Sciatic nerve (tissue), 2 donors: ENCODE measurements at places on chromosomes 7 and 10. TPM values are rescaled to one million over a fixed set of nuclear protein-coding genes. Genes with fewer than 3 reads are reported as not detected.

PODXL gene
- total RNA-seq: 54.9 TPM

WASL gene
- total RNA-seq: 51.3 TPM

WDFY4 gene
- 8.6 TPM for total RNA-seq

OGDHL gene
- total RNA-seq: not detected

FAM3C gene
- total RNA-seq: 56.2 TPM

ADAM22 gene
- 8.5 TPM for total RNA-seq

PHF14 gene
- 50.3 TPM for total RNA-seq

MIOS gene
- 33.6 TPM for total RNA-seq

ICA1 gene
- total RNA-seq: 27.0 TPM

NAMPT gene
- total RNA-seq: 286 TPM

ELN gene
- total RNA-seq: 62.8 TPM

HMX2 gene
- not detected for total RNA-seq

HTR7 gene
- total RNA-seq: 0.94 TPM

TMEM270 gene
- not detected for total RNA-seq

TMEM225B gene
- 3.5 TPM for total RNA-seq

DLD gene
- total RNA-seq: 60.9 TPM

PNLIP gene
- 2.8 TPM for total RNA-seq

OPN1SW gene
- not detected for total RNA-seq

STEAP2 gene
- 65.2 TPM for total RNA-seq

MYH16 gene
- total RNA-seq: not detected

HMX3 gene
- not detected for total RNA-seq

PIK3CG gene
- total RNA-seq: 6.6 TPM

SORBS1 gene
- 593 TPM for total RNA-seq

LLCFC1 gene
- total RNA-seq: not detected

RHOBTB1 gene
- total RNA-seq: 13.7 TPM

TMEM229A gene
- total RNA-seq: 0.27 TPM

SPDYE16 gene
- 1.9 TPM for total RNA-seq

HOXA6 gene
- 15.8 TPM for total RNA-seq

ARHGEF35 gene
- 5.3 TPM for total RNA-seq

SHOC2 gene
- total RNA-seq: 71.4 TPM

STK32C gene
- total RNA-seq: 11.1 TPM

UCMA gene
- total RNA-seq: not detected

FAM171A1 gene
- total RNA-seq: 32.6 TPM

GNG11 gene
- total RNA-seq: 26.3 TPM

C10orf53 gene
- not detected for total RNA-seq

PMPCB gene
- total RNA-seq: 45.7 TPM

TRIM56 gene
- 47.1 TPM for total RNA-seq

ENKUR gene
- total RNA-seq: 0.09 TPM

TUBB8 gene
- total RNA-seq: not detected

ATE1 gene
- total RNA-seq: 38.5 TPM

AKR1C4 gene
- not detected for total RNA-seq

TOMM7 gene
- 322 TPM for total RNA-seq

ADCY1 gene
- total RNA-seq: 5.5 TPM

TMEM176B gene
- 78.8 TPM for total RNA-seq

ASIC3 gene
- 4.7 TPM for total RNA-seq

ANKRD1 gene
- total RNA-seq: 0.36 TPM

ZNF862 gene
- 34.1 TPM for total RNA-seq

ZNF365 gene
- 0.18 TPM for total RNA-seq

ANKRD2 gene
- total RNA-seq: not detected

PTCD1 gene
- total RNA-seq: 4.4 TPM

CEP55 gene
- total RNA-seq: 0.62 TPM

NCF1 gene
- total RNA-seq: 15.3 TPM

SLC39A12 gene
- not detected for total RNA-seq

FRMD4A gene
- total RNA-seq: 98.0 TPM
